ENCODE measurements at places on chromosomes 2 and 18.

DNA sequence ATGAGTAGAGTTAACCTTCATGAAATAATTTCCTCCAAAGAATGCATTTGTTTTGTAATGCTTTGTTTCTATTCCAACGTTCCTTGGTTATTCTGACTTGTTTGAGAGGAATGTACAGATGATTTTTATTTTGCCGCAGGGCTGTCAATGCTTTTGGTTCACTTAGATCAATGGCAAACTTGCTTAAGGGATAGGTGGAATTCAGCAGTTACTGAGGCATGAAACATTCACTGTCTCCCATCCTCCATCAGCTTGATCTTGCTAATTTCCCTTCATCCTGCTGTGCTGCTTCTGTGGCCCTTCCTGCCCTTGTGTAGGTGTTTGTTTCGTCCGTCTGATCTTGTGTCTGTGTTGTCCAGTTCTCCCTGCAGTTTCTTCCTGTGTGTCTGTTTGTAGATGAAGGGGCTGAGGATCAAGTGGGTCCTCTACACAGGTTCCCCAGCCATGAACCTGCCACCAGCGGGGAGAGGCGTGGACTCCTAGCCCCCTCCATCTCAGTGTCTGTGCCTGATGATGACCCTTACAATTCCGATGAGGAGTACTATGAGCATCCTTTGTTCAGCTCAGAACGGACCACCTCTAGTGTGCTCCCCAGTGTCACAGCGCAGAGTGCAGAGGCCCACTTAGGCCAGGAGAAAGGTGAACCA, 84.2 kb upstream of the UNC80 start:
- no peak for DNase-seq

GRCh38 chr2:360124-360523, 72.2 kb upstream of the ALKAL2 start:
- DNase-seq = no peak

DNA sequence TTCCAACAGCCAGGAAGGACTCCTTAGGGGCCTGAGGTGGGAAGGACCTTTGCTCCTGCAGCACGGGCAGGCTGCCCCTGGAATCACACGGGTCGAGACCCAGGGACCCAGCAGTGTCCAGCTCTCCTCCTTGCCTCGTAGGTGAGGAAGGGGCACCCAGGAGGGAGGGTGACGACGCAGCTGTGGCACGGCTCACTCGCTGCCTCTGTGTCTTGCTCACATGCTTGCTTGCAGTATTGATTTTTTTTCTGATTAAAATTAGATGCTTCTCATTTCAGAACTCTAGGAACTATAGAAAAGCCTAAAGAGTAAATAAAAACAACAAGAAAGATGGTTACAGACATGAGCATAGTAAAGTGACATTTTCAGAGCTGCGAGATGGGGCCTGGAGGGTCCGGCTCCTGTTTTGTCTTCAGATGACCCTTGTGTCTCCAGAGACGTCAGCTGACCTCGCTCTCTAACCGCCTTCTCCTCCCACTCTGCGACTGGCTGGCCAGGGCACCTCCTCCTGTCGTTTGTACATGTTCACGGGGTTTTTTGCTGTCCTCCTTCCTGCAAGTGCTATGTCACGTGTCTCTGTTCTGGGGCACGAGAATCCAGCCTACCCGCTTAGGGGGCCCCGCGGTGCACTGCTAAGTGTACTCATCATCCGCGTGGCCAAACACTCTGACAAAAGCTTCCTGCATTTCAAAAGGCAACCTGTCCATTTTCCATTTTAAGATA, 65.7 kb upstream of the ZNF236 start:
- no peak for DNase-seq

- no peak for DNase-seq
These were observed 57.5 kb downstream of the MIB1 start for GRCh38 chr18:21798126-21798525.

GRCh38 chr2:140990416-140990815, 1140.4 kb downstream of the LRP1B start:
- DNase-seq = no peak

GRCh38 chr18:75185460-75185859, 23.5 kb downstream of the PTGR3 start:
- no peak for DNase-seq
